Inflammatory macrophage treated with lipopolysaccharide for 4 hours (primary cell): ENCODE measurements at places on chromosomes 3 and 15.

DNA sequence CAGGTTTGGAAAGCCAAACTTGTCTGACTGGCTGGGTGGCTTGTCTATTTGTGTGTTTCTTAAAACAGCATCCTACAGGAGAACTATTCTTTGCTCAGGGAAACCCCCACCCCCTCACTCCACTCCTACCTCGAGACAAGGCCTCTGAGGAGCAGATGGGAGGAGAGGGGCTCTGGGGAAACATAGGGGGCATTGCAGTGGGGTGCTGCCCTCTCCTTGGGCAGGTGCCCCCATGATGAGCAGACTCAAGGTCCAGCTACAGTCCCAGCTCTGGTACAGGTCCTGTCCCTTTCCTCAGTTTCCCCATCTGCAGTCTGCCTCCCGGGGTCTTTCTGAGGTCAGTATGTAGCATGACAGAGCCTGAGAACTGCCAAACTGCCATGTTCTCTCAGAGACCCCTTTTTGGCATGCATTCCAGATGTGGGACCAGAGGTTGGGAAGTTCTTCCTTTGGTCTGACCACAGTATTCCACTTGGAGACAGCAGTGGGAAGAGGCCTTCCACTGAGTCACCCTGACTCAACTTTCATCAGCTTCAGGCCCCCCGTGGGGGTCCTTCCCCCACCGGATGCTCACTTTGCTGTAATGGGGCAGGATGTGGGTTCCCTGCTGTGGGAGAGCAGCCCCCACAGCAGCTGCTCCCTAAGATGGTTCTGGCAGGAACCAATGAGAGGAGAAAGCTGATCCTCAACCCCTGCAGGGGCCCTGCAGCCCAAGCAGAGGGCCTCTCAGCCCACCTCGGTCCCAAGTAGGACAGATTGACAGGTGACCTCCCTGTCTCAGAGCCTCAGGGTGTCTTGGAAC is 32.3 kb upstream of the CYP11A1 start:
- no peak for DNase-seq

GRCh38 chr3:163773136-163773535 is 1305.2 kb downstream of the SI start:
- DNase-seq, result no peak

DNA sequence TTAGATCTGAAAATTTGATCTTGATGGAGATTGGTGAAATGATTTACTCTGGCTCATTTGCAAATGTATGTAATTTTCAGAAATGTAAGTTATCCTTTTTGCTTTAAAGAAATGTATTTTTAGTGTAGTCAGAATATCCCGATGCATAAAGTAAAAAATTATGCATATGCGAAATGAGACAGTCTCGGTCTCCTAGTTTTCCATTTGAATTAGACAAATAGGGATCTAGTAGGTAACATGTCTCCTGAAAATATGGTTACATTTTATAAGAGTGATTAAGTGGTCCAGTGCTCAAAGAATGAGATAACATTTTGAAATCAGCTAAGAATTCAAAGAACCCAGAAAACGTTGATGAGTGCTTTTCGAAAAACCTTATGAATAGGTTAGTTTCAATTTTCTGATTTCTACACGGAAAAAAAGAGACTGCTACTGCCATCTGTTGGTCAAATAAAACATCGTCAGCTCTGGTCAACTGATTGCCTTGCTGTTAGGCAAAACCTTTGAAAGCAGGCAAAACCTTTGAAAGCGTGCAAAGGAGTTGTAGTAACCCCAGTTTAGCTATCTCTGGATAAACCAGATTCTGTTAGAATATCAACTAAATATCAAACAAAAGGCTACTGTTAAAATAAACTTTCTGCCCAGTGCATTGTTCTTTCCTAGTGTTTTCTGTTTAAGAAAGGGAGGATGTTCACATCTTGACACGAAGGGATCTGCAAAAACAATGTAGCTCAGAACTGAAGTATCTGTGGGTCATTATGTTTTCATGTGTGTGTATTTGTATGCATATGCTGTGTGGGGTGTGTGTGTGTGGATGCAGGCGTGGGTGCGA is 59.3 kb upstream of the CHMP2B start:
- DNase-seq, result peak; percentile 56

GRCh38 chr3:53570709-53571108 is 76.3 kb downstream of the CACNA1D start:
- DNase-seq, result peak; percentile 18

- no peak for DNase-seq
These were observed 289.5 kb downstream of the GABRG3 start for GRCh38 chr15:27260523-27260922.

GRCh38 chr3:42780398-42780797 is 7.3 kb upstream of the CCDC13 start:
- no peak for DNase-seq

GRCh38 chr3:159881828-159882309 is 106.8 kb upstream of the IL12A start:
- no peak for DNase-seq

- no peak for DNase-seq
These were observed 37.0 kb downstream of the HDGFL3 start for GRCh38 chr15:83170474-83171165.

DNA sequence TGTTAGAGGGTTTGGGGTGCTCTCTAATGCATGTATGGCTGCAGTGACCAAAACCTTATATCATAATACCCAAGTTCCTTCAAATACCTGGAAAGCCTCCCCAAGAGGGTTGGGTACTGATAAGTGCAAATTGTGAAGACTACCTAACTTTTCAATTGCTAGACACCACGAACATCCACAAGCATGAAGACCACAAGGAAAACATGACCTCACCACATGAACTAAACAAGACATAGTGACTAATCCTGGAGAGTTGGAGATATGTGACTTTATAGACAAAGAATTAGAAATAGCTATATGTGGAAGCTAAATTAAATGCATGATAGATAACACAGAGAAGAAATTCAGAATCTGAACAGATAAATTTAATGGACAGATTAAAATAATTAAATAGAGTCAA is 23.9 kb upstream of the AADACL2 start:
- DNase-seq, result no peak
